ENCODE measurements at places on chromosomes 1 and 21.

DNA sequence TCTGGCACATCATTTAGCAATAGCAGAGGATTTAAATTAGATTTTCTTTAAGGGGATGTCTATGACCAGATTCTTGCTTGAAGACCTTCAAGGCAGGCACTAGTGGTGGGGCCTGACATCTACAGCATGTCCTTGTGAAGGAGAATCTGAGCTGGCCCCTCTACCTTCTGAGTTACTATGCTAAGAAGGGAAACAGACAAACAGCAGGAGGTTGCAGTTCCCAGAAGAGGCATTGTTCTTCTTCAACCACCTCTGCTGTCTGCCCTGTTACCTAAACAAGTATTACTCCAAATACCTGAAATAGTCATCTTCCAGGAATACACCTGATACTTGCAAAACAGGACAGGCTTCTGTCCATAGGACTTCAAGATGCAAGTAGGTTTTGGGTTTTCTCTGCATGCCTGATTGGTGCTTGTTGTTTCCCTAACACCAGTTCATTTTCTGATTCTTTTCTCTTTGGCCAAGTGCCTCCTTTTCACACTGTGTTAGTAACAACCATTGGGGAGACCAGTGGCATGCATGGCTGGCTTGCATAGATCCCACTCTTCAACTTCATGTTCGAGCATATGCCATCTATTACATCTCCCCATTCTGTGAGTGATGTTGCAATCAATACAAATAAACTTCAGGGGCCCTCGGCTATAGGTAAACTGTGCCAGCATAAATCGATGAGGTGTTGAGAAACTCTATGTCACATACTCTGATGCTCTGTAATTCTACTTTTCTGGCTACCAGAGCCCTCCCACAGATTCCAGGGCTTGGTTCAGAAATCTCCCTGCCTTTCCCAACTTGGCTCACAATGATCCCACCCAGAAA, 93.0 kb upstream of the DUSP10 start:
- DNase-seq, result no peak

DNA sequence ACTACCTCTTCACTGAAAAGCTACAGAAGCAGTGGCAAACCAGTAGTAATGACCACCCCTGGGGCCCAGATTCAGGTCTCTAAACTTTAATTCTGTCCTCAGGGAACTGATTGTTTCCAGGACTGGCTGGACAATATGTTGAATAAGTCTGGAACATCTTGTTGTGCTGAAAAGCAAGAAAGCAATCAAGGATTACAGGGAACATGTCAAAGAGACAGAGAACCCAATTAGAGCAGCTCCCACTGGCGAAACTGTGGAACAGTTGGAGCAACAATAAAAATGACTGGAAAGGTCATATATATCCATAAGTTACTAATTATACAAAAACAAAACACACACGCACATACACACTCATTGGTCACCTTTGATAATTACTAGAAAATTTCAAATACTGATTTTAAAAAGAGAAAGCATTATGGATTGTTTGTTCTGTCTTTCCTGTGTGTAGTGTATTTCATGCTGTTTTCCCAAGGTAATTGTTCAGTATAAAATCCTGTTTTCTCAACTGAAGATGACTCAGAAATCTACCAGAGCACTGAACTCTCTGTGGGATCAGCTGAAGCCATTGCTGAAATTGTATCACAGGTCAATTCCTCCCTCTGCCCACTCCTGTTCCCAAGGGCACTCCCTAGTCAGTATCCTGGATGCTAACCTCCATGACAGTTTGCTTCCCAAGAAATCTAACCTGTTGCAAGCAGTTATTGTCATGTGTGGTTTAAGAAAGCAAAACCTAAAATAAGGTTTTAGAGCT, 83.6 kb upstream of the RGS1 start:
- DNase-seq, result no peak

- DNase-seq, result no peak
These were observed 11.2 kb upstream of the RCOR3 start for GRCh38 chr1:211247921-211248320.

DNA sequence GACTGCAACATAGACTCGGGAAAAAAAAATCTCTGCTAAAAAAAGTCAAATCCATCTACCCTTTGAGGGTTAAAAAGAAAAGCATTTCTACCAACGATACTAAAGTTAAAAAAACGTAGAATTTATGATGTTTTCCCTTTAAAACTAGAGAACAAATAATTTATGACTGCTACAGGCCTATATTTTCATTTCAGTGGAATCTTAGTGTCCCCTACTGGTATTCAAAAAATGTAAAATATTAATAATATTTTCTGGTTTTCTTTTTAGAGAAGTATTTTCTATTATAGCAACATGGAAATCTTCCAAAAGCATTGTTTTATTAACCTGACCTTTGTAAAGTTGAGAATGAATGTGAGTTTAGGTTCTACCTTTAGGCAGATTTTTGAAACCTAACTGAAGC, 1582.2 kb downstream of the MRPL39 start:
- DNase-seq, result no peak

- no peak for DNase-seq
These were observed 29.4 kb upstream of the CSF3R start for GRCh38 chr1:36511804-36512798.

DNA sequence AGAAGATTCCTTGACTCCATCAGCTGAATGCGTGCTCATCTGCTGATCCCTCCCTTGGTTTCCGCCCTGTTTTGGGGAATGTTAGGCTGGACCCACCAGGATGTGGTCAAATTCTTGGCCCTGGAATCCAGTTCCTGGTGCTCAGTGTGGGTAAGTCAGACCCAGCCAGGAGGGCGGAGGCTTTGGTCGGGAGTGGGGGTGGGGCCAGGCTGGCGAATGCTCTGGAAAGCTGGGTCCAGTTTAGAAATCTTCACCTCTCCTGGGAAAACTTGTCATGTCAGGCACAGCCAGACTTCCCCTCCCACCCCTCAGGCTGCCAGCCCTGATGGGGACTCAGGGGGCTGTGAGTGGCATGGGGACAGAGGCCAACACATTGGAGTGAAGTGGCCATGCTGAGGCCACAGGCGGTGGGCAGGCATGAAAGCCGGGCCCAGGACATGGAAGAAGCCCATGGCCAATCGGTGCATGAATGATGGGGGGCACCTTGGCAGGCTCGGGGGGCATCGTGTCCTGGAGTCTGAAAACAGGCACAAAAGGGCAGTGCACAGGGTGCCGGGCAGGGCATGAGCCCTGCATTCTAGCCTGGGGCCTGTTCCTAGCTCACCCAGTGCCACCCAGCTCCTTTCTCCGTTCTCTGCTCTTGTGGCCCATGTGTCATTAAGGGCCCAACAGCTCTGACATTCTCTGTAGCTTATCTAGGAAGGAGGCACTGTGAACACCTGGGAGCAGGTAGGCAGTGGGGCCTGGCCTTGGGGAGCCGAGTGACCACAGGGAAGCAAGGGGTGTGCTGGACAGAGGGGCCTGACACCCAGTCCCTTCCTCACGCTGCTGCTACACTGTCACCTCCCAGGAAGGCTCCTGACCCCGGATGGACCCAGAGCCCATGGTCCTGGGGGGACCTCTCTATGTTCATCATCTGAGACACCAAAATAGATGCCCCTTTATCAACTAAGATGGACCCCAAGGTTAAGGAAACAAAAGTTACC, 14.6 kb upstream of the PADI1 start:
- DNase-seq, result peak; percentile 87

GRCh38 chr1:243421784-243422183, 165.9 kb downstream of the SDCCAG8 start:
- DNase-seq, result peak; percentile 24

- DNase-seq, result no peak
These were observed 9.8 kb upstream of the MYSM1 start for GRCh38 chr1:58709540-58710175.

DNA sequence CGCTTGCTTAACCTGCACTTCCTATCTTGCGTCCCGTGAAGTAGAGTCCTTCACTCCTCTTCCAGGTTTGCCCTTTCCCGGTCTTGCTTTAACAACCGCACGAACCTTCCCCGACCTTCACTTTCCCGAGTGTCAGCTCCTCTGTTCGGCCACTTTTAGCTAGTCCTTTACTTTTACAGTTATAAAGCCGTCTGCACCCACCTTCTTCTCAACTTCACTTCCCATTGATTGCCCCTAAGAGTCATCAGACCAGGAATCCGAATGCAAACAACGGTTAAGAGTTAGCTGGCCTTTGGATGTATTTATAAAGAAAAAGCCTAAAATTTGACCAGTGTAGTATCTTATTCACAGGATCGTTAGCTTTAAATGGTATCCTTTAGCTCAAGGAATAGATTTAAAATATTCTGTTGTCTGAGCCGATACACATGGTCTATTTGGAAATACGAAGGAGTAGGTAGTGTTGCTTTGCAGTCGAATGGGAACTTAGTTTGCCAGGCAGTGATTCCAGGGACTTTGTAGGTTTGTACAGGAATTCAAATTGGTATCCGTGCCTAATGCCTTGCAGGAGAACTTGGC, 1.4 kb downstream of the PPP2R5A start:
- no peak for DNase-seq

DNA sequence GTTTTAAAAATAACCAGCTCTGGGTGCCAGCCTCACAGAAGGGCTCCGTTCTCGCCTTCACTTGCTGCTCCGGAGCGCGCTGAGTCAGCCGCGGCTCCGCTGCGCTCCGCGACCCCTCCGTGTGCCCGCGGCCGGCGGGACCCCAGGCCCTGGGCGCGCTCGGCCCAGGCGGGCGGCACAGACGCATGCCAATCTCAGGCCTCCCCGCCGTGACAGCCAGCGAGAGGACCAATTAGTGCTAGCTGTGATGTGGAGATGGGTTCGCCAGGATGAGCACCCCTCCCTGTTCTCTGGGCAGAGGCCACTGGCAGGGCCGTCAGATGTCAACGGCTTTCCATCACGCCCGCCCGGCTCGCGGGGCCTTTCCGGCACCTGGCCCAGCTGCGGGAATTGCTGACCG, 293.8 kb downstream of the SPATA17 start:
- DNase-seq, result no peak

DNA sequence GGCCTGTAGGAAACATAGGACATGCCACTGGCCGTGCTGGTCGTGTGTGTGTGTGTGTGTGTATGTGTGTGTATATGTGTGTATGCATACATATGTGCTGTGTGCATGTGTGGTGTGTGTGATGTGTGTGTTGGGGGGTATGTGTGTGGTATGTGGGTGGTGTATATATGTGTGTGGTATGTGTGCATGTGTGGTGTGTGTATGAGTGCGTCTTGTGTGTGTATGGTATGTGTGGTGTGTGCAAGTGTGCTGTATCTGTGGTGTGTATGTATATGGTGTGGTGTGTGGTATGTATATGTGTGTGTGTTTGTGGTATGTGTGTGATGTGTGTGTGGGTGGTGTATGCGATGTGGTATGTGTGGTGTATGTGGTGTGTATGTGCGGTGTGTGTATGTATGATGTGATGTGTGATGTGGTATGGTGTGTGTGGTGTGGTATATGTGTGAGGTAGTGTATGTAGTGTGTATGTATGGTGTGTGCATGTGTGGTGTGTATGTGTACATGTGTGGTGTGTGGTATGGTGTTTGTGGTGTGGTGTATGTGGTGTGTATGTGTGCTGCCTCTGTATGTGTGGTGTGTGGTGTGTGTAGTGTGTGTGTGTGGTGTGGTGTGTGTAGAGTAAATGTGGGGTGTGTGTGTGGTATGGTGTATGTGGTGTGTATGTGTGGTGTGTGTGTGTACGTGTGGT, 120.8 kb upstream of the CACHD1 start:
- DNase-seq, result no peak

DNA sequence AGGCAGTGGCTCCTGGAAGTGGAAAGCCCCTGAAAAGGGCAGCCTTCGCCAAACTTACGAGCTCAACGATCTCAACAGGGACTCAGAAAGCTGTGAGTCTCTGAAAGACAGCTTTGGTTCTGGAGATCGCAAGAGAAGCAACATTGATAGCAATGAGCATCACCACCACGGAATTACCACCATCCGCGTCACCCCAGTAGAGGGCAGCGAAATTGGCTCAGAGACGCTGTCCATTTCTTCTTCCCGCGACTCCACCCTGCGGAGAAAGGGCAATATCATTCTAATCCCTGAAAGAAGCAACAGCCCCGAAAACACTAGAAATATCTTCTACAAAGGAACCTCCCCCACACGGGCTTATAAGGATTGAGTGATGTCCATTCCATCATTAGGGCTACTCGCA, 42.4 kb downstream of the PLPPR4 start:
- DNase-seq, result no peak
